ENCODE measurements at places on chromosomes 13 and 19.

DNA sequence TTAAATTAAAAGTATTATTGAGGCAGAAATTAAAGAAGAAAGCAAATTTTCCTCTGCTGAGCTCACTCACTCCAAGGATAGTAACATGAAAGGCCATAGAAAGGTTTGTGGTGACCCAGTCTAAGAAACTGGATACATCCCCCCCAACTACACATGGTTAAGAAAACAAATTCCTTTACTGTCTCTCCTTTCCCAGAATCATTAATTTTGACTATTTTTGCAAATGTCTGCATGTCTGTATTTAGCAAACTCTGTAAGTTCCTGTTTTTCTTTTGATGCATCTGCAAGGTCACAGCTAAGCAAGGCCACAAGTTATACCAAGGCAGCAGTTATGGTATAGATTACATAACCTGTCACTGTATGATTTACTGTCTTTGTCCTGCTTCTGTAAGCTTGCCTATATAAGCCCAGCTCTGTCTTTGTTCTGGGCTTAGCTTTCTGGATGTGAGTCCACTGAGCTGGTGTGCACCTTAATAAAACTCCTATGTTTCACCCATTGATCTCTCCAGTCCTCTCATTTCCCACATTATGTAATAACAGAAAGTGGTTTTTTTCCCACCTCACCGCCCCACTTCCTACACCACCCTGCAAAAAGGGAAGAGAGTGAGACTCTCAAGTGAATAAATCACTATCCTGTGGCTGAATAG, 8.5 kb upstream of the ZNF83 start:
- no peak for DNase-seq

DNA sequence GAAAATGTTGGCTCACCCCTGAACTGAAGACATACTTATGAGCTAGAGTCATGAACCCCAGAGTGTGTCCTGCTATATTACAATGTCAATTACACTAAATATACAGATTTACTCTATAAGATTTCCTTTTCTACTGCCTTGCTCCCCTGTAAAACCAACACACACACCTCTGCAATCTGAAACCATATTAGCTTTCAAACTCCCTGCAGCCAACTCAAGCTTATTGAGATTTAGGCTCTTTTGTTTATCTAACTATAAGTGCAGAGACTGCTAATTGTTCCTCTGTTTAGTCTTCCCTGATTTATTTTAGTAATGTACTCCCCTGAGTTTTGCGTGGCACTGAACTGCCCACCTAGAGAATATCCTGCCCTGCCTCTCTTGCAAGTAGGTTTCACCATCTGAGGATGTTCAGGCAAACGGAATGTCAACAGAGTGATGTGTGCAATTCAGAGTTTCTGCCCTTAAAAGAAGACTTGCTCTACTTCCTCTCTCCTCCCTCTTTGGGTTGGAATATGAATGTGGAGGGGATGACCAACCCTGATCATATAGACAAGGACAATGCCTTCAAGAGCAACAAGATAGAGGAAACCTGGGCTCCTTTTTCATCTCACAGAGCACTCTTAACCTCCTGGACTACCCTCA, 22.3 kb downstream of the FAM216B start:
- no peak for DNase-seq

- DNase-seq = no peak
Observed at GRCh38 chr19:3441986-3442329, 38.4 kb downstream of the SMIM24 start.

DNA sequence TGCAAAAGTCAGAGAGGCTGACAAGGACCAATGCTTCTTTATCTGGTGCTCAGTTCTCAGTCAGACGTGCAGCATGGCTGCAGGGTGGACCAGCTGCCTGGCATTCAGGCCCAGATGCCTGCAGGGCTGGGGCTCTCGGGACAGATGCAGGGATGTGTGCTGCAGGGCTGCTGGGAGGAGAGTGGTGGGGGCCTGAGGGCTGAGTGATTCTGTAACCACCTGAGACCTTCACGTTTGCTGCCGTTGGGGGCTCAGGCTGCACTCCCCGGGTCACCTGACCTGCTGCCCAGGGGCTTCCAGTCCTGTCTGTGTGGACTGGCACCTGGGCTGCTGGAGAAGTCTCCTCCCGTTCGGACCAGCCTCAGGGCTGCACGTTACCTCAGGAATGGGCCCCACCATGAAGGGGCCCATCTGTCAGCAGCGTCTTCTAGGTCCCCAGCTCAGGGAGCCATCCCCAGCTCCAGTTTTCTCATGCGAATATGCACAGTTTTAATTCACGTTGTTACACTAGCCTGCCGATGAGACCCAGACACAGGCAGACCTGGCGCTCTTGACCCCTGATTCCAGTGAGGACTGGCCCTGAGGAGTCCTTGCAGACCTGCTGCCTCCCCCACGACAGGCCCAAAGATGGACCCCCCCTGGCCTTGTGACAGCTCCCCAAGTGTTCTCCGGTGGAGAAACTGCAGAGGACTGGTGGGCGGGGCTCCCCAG, 16.9 kb downstream of the KCTD15 start:
- DNase-seq = no peak

DNA sequence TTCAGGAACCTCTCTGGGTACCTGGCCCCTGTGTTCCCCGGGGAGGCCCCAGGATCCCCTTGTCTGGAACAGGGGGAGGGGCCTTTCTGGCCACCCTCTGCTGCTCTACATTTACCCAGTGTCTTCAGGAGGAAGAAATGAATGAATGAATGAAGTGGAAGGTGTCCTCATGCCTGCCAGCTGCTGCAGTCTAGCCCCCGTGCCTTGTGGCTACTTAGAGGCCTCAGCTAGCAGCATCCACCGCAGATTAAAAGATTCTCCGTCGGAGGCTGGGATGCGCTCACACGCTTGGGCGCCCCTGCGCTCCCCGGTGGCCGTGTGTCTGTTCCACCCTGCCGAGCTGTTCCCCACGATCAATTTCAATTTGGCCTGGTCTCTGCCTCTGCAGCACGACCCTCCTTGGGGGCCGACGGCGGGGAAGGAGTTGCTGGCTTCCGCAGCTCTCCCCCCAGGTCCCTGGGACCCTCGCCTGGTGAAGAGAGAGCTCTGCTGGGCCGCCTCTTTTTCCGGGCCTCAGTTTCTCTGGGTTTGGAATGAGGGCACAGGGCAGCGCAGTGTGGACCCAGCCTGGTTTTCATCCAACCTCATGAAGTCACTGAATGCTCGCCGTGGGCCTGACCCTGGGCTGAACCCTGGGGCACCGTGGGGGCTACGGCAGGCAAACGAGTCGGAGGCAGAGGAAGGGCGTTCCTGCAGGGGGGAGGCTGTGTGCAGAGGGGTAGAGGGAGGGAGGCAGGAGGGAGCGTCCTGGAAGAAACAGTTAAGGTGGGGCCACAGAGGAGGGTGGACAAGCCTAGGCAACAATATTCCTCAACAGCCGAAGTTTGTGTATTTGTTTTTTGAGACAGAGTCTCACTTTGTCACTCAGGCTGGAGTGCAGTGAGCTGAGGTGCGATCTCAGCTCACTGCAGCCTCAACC, 28.3 kb downstream of the EFNA2 start:
- DNase-seq = no peak

- no peak for DNase-seq
Observed at GRCh38 chr13:35765366-35765765, 288.9 kb upstream of the MAB21L1 start.

GRCh38 chr19:50556282-50557008, 11.8 kb downstream of the LRRC4B start:
- DNase-seq = peak; percentile 3

- no peak for DNase-seq
Observed at GRCh38 chr13:27298849-27299248, 28.2 kb downstream of the RASL11A start.

Measured in AG04449 (cell line).